CD8-positive, alpha-beta memory T cell (primary cell): ENCODE measurements at places on chromosomes 2 and 18. TPM values are rescaled to one million over a fixed set of nuclear protein-coding genes. Genes with fewer than 3 reads are reported as not detected.
A peak's percentile ranks its signal among the peaks of the same experiment; 100 is the strongest.

NYAP2 gene
- not detected for total RNA-seq

DPYSL5 gene
- not detected for total RNA-seq

MAPK4 gene
- not detected for total RNA-seq

SEPTIN10 gene
- total RNA-seq, result 0.31 TPM

- no peak for DNase-seq
- H3K36me3 ChIP-seq, result no peaks in the 10 kb centered on the region
- no peak overlapping the region for H3K27ac ChIP-seq
- no peaks in the 10 kb centered on the region for H3K4me1 ChIP-seq
- no peak overlapping the region for H3K4me3 ChIP-seq
Observed at GRCh38 chr2:70505613-70506391, 47.8 kb downstream of the TGFA start.

GRCh38 chr2:237139123-237139675, 53.5 kb downstream of the COPS8 start:
- no peak overlapping the region for H3K27ac ChIP-seq
- H3K27me3 ChIP-seq, result no peaks in the 10 kb centered on the region
- no peaks in the 10 kb centered on the region for H3K36me3 ChIP-seq
- no peak overlapping the region for H3K4me3 ChIP-seq

CMPK2 gene
- 0.62 TPM for total RNA-seq

DNA sequence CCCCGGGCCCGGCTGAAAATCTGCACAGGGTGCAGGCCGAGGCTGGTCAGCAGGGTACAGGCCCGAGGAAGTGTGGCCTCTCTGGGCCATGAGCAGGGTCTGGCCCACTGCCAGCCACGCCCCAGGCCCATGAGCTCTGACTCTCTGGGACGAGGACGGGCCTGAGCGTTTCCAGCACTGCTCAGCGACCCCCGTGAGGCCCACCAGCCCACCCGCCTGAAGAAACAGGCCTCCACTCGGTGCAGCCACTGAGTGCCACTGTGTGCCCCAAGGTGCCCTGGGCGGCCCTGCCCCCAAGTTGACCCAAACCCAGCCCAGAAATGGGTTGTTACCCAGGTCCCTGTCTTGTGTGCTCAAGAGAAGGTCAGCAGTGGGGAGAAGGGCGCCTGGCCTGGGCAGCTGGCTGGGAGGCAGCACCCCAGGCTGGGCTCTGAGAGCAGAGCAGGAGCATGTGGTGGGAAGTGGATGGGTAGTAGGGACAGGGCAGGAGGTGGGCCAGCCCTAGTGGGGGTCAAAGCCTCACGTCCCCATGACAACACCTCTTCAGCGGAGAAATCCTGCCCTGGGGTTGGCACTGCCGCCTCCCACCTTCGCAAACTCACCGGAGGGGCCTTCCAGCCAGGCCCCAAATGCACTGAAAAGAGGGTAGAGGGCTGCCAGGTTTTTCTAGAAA, 2.1 kb upstream of the SNED1 start:
- H3K36me3 ChIP-seq, result no peaks in the 10 kb centered on the region
- H3K27ac ChIP-seq, result no peak overlapping the region
- DNase-seq, result peak; percentile 19

GRCh38 chr2:153221506-153221905, 257.1 kb downstream of the RPRM start:
- no peak for DNase-seq
- no peak overlapping the region for H3K4me3 ChIP-seq
- H3K36me3 ChIP-seq, result no peaks in the 10 kb centered on the region
- no peaks in the 10 kb centered on the region for H3K27me3 ChIP-seq
- no peaks in the 10 kb centered on the region for H3K4me1 ChIP-seq

STPG4 gene
- total RNA-seq, result not detected

IL36RN gene
- total RNA-seq, result not detected

DNA sequence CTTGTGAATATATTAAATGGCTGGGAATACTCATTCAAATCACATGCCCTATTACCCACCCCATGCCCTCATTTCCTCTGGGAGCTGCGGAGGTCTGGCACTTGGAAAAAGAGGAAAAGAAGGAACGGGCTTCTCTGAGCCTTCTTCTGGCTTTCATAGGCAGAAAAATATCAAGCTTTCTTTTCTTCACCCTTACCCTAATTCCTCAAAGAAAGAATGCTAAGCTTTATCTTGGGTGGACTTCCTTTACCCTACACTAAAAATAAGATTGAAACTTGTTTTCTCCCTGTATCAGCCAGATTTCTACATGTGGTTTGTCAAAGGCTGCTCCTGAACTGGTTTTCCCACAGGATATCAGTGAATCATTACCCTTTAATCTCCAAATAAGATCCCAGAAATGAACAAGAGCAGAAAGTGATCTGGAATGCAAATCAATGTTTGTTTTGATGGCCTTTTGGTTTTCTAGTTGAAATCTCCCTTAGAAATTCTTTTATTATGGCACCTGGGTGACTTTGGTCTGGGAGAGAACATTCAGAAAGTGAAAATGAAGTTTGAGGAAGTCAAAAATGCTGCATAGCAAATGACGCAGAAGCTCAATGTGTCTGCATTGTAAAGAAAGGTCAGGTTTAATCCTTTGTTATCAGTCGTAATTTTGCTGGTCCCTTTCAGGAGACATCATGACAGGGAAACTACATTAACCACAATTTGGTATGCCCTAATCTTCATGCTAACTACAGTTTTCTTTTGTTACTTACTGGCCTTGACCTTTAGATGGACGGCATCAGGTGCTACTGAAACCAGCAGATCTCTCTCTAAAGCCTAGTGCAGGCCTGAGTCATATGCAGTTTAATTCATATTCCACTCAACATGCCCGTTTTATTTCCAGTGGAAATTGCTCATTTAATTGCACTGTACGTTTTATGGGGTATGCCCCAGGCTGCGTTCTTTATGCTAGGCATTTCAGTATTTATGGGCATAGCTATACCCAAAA, 46.6 kb upstream of the HNRNPA3 start:
- H3K27ac ChIP-seq, result peak overlapping the region; percentile 32
- no peaks in the 10 kb centered on the region for H3K27me3 ChIP-seq
- peaks cover 18% of the 10 kb centered on the region for H3K4me1 ChIP-seq
- peak overlapping the region; percentile 30 for H3K4me3 ChIP-seq
- no peak for DNase-seq

IL37 gene
- total RNA-seq, result not detected

DNA sequence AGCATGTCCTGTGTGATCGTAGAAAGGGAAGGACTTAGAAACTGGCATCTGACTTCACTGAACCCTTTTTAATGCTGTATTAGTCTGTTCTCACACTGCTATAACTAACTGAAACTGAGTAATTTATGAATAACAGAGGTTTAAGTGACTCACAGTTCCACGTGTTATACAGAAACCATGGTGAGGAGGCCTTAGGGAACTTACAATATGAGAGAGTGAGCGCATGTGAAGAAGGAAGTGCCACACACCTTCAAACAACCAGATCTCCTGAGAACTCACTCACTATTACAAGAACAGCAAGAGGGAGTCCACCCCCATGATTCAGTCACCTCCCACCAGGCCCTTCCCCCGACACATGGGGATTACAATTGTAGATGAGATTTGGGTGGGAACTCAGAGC, 811.3 kb downstream of the CPS1 start:
- H3K27ac ChIP-seq, result no peak overlapping the region
- H3K36me3 ChIP-seq, result no peaks in the 10 kb centered on the region
- no peak for DNase-seq

- no peak for DNase-seq
- H3K27ac ChIP-seq, result no peak overlapping the region
- no peaks in the 10 kb centered on the region for H3K4me1 ChIP-seq
- no peaks in the 10 kb centered on the region for H3K36me3 ChIP-seq
- no peak overlapping the region for H3K4me3 ChIP-seq
Observed at GRCh38 chr18:78595453-78595852, 384.2 kb upstream of the SALL3 start.

DNA sequence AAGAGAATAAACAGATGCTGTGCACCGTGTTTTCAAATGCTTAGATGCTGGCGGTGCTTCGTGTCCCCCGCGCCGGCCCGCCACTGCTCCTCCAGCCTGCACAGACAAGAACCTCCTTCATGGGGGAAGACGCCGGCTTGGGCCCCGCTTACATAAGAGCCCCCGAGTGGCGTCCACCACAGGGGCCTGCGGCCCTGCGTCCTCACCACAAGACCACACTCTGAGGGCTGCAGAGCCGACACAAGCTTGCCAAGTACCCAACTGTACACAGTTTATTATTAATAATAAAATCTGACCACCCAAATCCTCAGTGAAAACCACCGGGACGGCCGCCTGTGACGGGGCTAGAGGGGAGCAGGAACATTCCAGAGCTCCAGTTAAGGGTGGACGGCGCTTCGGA, 232.2 kb downstream of the HDAC4 start:
- H3K36me3 ChIP-seq, result peaks cover 11% of the 10 kb centered on the region
- no peak for DNase-seq
- H3K4me1 ChIP-seq, result peaks cover 16% of the 10 kb centered on the region
- no peaks in the 10 kb centered on the region for H3K27me3 ChIP-seq
- H3K27ac ChIP-seq, result no peak overlapping the region

- no peaks in the 10 kb centered on the region for H3K36me3 ChIP-seq
- no peaks in the 10 kb centered on the region for H3K4me1 ChIP-seq
- H3K27ac ChIP-seq, result no peak overlapping the region
- no peak overlapping the region for H3K4me3 ChIP-seq
- no peak for DNase-seq
Observed at GRCh38 chr2:45237850-45238542, 228.7 kb upstream of the SIX2 start.

- no peak overlapping the region for H3K4me3 ChIP-seq
- DNase-seq, result no peak
- H3K27ac ChIP-seq, result no peak overlapping the region
- H3K4me1 ChIP-seq, result no peaks in the 10 kb centered on the region
- H3K36me3 ChIP-seq, result no peaks in the 10 kb centered on the region
Observed at GRCh38 chr2:64808092-64808491, 154.4 kb upstream of the SERTAD2 start.

DNA sequence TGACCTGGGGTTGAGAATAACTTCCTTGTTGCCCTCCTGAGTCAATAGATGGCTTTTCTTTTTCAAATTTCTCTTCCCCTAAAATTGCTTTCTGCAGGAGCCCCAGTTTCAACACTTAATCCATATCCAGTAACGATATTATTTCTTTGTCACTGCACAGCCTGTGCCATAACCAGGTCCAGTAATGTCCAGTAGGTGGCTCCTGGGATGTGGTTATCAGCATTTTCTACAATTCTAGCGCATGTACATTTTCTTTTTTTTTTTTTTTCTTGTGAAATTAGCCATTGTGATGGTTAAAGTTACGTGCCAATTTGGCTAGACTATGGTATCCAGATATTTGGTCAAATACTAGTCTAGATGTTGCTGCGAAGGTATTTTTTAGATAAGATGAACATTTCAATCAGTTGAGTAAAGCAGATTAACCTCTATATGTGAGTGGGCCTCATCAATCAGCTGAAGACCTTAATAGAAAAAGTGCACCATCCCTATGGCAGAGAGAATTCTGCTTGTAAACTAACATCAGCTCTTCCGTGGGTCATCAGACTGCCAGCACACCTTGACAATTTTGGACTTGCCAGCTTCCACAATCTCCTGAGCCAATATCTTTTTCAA, 72.9 kb upstream of the SCG2 start:
- H3K27ac ChIP-seq, result no peak overlapping the region
- DNase-seq, result no peak
- no peaks in the 10 kb centered on the region for H3K4me1 ChIP-seq
- no peak overlapping the region for H3K4me3 ChIP-seq
- H3K36me3 ChIP-seq, result no peaks in the 10 kb centered on the region
- no peaks in the 10 kb centered on the region for H3K27me3 ChIP-seq

GRCh38 chr2:235621736-235622135, 127.9 kb downstream of the AGAP1 start:
- no peaks in the 10 kb centered on the region for H3K36me3 ChIP-seq

- H3K27ac ChIP-seq, result no peak overlapping the region
- peaks cover 14% of the 10 kb centered on the region for H3K4me1 ChIP-seq
- no peak overlapping the region for H3K4me3 ChIP-seq
- no peak for DNase-seq
- H3K27me3 ChIP-seq, result no peaks in the 10 kb centered on the region
- no peaks in the 10 kb centered on the region for H3K36me3 ChIP-seq
Observed at GRCh38 chr2:241040081-241040803, 41.8 kb downstream of the SNED1 start.

GRCh38 chr18:67961701-67962440, 445.4 kb upstream of the DSEL start:
- H3K4me3 ChIP-seq, result no peak overlapping the region
- no peak overlapping the region for H3K27ac ChIP-seq
- H3K27me3 ChIP-seq, result no peaks in the 10 kb centered on the region
- DNase-seq, result no peak
- no peaks in the 10 kb centered on the region for H3K4me1 ChIP-seq
- no peaks in the 10 kb centered on the region for H3K36me3 ChIP-seq

RNF152 gene
- 0.13 TPM for total RNA-seq

CRYBA2 gene
- not detected for total RNA-seq

SRD5A2 gene
- total RNA-seq, result not detected

DNA sequence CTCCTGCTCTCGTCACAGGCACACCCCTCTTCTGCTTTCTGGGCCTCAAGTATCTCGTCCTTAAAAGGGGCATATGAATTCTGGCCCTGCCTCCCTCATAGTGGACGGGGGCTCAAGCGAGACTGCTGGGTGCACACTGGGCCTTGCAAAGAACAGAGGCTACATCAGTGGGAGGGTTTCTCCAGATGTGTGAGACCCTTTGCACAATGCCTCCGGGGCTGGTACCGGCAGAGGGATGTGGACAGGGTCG, 25.0 kb downstream of the CRACDL start:
- peaks cover 5% of the 10 kb centered on the region for H3K27me3 ChIP-seq
- no peak for DNase-seq
- H3K36me3 ChIP-seq, result no peaks in the 10 kb centered on the region
- no peak overlapping the region for H3K27ac ChIP-seq
- H3K4me1 ChIP-seq, result peaks cover 18% of the 10 kb centered on the region
- no peak overlapping the region for H3K4me3 ChIP-seq

DNA sequence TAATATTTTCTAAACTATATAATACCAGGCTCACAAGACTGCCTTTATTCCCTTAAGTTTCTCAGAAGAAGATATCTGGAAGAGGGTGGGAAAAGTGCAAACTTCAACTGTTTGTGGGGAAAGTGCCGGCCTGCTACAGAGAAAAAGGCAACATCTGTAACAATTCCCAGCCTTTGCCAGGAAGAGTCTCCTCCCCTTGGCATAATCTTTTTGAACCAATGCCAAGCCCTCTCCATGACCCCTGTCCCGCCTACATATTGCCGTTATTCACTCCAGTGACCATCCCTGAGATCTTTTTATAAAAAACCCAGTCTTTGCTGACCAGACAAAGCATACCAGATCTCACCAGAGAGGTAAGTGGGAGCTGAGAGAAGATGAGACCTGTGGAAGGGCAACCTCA, at the start of gene REG3G:
TSS of gene REG3G (plus strand) at position 282 of the 400 bp plus-strand sequence. CDS start 392 bp downstream, outside the sequence.
- H3K27me3 ChIP-seq, result no peaks in the 10 kb centered on the region
- H3K4me1 ChIP-seq, result no peaks in the 10 kb centered on the region
- no peak for DNase-seq

TMEM182 gene
- 3.8 TPM for total RNA-seq

DNA sequence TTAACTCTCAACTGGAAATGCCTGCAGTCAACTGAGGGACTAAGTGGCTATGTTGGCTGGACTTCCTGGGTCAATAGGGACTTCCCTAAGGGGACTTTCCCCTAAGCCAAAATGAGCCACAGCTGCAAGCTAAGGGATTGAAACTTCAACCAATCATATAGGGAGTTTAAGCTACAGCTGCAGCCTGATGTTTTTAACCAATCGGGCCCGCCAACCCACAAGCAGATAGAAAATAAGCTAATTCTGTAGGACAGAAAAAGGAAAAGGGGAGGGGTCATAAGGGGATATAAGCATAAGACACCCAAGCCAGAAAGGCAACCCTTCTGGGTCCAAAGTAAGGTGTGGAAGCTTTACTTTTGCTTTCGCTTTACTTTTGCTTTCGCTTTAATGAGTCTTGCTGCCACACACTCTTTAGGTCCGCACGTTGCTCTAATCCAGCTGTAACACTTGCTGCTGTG, 927.5 kb downstream of the ERBB4 start:
- H3K4me3 ChIP-seq, result peak overlapping the region; percentile 40
- DNase-seq, result peak; percentile 10
- no peaks in the 10 kb centered on the region for H3K36me3 ChIP-seq
